ENCODE measurements at places on chromosomes 12 and 14.
A peak's percentile ranks its signal among the peaks of the same experiment; 100 is the strongest.

DNA sequence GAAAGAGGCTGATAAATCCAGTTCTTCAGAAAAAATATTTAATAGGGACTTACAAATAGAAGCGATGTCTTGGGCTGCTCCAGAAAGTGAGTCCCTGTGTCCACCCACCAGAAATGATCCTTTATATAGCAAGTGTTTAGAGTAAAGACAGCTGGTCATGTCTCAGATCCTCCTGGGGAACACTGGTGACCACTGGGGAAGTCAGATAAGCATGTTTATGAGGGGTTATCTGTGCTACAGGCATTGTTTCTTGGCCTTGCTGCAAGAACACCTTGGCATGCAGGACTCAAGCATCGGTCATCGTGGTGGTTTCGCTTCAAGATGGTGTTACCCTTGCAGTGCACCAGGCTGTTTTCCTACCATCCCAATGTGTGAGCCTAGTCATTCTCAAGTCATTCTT lies 27.2 kb downstream of the CPM start:
- DNase-seq, result no peak

DNA sequence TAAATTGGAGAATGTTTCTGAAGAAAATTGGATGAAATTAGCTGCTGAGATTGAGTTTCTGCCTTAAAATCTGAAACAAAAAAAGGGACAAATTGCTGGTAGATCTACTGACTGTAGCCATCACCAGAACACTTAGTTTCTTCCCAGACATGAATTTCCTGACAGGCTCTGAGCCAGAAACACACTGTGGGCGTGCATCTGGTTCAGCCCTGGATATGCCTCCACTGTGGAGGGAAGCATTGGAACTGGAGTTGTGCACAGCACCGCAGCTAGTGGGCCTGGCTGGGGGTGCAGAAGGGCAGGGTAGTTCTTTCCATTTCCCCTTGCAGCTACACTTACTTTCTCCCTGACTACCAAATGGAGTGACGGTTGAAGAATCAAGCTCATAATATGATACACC lies 31.2 kb downstream of the CREBL2 start:
- no peak for DNase-seq

GRCh38 chr12:38772437-38772836 lies 133.0 kb downstream of the CPNE8 start:
- no peak for DNase-seq

- no peak for DNase-seq
Observed at GRCh38 chr12:48824112-48824511, 5.8 kb downstream of the CACNB3 start.

- no peak for DNase-seq
Observed at GRCh38 chr14:49982082-49982481, 89.2 kb downstream of the ARF6 start.

DNA sequence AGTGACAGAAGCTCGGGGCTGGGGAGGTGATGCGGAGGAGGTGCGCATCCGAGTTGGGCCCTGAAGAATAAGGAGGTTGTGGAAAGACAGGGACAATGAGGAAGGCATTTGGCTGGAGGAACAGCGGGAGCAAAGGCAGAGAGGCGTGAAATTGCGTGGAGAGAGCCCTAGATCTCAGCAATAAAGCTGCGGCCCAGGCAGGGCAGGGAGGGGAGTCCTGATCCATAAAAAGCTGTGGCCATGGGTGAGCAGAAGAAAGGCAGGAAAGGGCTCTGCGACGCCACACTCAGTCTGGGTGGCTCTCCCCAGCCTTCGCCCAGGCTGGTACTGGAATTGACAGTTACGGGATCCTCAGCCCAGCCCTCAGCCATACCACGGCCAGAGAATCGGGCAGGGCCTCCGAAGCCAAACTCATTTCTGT lies 2.2 kb downstream of the FIGNL2 start:
- no peak for DNase-seq

DNA sequence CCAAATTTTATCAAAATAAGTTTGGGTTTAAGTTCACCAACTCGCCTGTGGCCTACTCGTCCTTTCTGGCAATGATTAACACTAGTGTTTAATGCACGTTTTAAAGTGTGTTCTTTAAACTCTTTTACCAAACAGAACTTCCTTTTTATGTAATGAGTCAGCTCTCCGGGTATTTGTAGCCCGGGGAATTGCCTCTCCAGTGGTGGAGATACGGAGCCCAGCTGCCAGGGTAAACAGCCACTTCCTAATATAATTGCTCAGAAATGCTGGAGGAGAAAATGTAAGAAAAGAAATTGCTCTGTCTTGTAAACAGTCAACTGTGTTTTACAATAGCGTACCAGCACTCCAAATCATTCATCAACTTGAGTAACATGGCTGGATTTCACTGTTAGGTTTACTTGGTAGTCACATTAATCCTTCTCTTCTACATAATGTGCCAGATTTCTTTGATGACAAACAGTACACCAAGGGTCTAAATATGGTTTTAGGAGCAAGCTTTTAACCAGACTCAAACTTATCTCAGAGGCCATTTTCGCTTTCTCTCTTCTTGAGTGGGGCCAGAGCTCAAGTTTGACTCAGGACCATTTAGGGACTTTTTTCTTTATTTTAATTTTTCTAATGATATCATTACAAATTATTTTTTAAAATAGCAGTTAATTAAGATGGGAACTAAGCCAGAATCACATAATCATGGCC lies 101.2 kb upstream of the SLC38A2 start:
- peak; percentile 35 for DNase-seq

GRCh38 chr12:104136577-104136976 lies 1.4 kb downstream of the NFYB start:
- DNase-seq, result no peak

- DNase-seq, result no peak
Observed at GRCh38 chr12:72144553-72144952, 127.6 kb upstream of the TRHDE start.

- no peak for DNase-seq
Observed at GRCh38 chr14:21309238-21309636, 29.4 kb downstream of the RPGRIP1 start.

- DNase-seq, result no peak
Observed at GRCh38 chr14:61479746-61480502, 158.5 kb downstream of the PRKCH start.

GRCh38 chr14:94761348-94761996 lies 8.4 kb downstream of the GSC start:
- DNase-seq, result no peak

- DNase-seq, result no peak
Observed at GRCh38 chr12:26741584-26742227, 91.3 kb downstream of the ITPR2 start.

All from GM18507 (cell line).